Mucosa of descending colon (tissue), 3 donors: ENCODE measurements at places on chromosomes 5 and 9.

DNA sequence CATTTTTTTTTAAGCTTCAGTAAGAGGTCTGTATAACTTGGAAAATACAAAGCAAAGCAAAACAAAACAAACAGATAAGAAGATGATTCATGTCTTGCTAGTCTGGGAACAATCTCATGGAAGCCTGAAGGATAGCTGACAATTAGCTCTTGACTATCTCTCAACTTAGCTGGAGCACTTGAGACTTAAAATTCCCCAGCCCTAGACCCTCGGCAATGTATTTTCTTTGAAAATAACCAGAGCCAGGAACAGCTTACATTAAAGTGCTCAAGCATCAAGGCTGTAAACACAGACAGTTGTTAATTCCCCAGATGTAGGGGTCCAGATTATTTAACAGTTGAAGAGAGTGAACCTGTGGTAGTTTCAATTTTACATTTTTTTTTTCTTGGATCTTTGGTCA lies 82.9 kb downstream of the TMEM252 start:
- no peak for DNase-seq

- DNase-seq, result no peak
These were observed 33.7 kb downstream of the HAVCR1 start for GRCh38 chr5:157025093-157025698.

- DNase-seq, result no peak
These were observed 223.3 kb downstream of the EBF1 start for GRCh38 chr5:158876263-158876942.

- DNase-seq, result no peak
These were observed 108.2 kb upstream of the MPDZ start for GRCh38 chr9:13387734-13388067.

DNA sequence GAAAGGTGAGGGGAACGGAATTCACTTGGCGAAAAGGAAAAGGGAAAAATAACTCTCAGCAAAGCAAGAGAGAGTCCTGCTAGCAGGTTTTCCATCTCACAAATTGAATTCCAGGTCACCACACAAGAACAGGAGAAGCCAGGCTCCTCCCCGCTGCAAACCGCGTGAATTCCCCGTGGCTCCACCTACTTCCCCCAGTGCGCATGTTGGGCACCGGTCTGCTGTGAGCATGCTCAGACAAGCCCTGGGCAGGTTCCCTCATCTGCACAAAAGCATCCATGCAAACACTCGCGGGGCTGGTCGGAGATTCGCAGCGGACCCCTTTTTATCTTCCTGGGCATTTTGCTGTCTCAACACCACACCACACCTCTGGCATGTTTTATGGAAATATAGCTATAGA lies 58.5 kb upstream of the S1PR3 start:
- DNase-seq, result no peak

GRCh38 chr5:43007246-43007910 lies 32.7 kb downstream of the ANXA2R start:
- DNase-seq, result peak; percentile 90

DNA sequence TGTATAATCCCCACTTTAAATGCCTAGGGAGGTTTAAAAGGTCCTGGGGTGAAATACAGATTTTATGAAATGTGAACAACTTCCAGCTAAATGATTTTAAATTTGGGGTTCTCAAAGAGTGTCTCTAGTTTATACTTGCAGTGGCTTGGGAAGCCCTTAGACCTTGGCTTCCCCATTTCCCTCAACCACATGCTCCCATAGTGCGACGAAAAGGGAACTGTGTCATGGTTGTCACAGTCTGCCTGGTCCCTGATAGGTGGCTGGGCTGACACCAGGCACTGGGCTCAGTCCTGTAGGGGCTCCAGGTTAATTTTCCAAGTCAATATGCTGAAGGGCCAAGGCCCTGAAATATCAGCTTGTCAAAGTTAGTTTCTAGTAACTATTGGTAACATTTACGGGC lies 10.4 kb upstream of the CXCL14 start:
- DNase-seq, result no peak

DNA sequence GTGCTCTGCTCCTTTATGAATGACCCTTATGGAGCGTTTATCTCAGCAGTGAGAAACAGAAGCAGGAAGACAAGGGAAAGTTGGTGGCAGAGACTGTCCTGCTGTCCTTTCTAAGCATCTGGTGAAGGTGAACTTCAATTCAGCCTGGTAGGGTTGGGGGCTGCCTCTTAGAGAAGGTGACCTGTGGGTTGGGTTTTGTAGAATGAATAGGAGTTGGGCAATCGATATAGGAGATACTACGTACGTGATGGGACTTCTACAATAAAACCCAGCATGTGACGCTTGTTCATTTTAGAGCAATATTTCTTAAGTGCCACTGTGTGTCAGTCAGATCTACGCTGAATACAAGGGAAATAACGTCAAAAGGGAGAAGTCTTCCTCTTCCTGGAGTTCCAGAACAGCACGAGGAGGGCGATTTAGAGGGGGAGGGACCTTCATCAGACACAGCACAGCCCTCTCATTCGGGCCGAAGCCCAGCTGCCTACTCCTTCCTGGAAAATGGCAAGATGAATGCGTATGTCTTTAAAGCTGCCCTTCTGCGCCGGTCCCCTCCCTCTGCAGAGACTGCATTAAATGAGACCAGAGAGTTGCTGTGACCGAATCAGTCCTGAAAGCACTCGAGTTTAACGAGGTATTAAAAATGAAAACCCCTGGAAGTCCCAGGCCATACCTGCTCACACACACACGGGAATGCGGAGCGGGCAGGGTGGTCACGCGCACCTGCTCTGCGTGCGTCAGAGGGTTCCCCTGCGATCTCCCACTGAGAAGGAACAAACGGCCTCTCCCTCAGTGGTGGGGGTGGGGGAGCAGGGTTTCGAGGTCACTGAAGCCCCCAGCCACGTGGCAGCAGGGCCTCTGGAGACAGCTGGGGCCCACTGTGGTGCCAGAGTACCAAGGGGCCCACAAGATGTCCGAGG lies 85.3 kb upstream of the SARDH start:
- no peak for DNase-seq

DNA sequence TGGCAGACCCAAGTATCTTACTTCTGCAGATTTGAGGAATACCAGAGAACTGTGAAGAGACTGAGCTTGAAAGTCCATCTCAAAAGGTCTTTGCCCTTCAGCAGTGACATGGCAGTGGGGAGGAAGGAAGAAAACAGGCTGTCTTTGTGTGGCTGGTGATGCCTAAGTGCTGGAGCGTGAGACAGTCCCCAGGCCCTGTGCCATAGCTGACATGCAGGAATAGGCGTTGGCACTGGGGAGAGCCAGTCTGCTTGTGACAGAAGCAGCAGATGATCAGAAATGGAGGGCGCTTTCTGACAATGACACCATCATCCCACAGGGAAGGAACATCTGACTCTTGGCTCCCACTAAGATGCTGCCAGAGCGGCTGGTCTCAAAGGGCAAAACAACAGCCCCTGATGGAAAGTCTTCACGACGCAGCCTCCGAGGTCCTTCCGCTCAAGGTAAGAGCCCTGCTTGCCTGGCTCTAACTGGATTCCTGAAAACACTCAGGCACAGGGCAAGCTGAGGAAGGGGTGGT lies 15.5 kb upstream of the GLRX start:
- DNase-seq, result no peak

- DNase-seq, result peak; percentile 54
These were observed 872 bp downstream of the TXNDC15 start for GRCh38 chr5:134874831-134875655.

DNA sequence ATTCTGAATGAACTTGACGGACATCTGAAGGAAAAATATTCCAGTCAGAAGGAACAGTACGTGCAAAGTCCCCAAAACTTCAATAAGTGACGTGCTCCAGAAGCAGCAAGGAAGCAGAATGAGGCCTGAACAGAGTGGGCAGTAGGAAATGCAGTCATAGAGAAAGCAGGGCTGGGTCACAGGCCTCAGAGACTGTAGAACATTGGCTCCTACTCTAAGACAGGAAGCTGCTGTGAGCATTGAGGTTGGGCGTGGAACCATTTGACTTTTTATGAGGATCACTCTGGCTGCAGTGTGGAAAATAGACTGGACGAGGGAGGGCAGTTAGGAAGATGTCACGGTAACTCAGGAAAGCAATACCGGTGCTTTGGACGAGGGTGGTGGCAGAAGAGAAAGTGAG lies 64.0 kb downstream of the DOCK8 start:
- DNase-seq, result no peak

GRCh38 chr5:150242251-150242894 lies 47.2 kb downstream of the CAMK2A start:
- DNase-seq, result no peak

- DNase-seq, result no peak
These were observed 128.8 kb upstream of the FBXL7 start for GRCh38 chr5:15371184-15371583.

DNA sequence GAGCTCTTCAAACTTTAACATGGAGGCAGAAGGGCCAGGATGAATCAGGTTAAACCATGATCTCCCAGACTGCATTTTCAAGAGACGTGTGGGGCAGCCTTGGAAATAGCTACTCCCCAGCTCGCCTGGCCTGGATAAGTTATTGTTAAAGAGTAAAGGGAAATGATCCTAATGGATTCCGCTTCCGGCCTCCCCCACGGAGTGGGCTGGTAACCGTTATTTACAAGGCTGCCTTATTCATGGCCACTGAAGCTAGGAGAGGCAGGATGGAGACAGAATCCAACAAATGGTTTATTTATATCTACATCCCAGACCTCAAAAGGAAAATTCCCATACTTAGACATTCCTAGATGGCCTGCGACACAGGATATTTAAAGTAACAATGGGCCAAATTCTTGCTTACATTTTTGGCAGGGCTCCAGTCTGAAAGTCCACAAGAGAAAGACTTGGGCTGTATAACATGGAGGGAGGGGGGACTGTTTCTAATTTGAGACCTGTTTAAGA lies 27.9 kb downstream of the SPRY4 start:
- no peak for DNase-seq

GRCh38 chr5:126794157-126794828 lies 17.4 kb downstream of the LMNB1 start:
- no peak for DNase-seq

- no peak for DNase-seq
These were observed 266.0 kb upstream of the PTGER4 start for GRCh38 chr5:40413743-40414142.

GRCh38 chr5:56247592-56247991 lies 14.5 kb upstream of the ANKRD55 start:
- no peak for DNase-seq

GRCh38 chr9:99509065-99509745 lies 287.1 kb downstream of the SEC61B start:
- DNase-seq, result no peak

- no peak for DNase-seq
These were observed 7.6 kb upstream of the ZNF618 start for GRCh38 chr9:113868501-113868900.

DNA sequence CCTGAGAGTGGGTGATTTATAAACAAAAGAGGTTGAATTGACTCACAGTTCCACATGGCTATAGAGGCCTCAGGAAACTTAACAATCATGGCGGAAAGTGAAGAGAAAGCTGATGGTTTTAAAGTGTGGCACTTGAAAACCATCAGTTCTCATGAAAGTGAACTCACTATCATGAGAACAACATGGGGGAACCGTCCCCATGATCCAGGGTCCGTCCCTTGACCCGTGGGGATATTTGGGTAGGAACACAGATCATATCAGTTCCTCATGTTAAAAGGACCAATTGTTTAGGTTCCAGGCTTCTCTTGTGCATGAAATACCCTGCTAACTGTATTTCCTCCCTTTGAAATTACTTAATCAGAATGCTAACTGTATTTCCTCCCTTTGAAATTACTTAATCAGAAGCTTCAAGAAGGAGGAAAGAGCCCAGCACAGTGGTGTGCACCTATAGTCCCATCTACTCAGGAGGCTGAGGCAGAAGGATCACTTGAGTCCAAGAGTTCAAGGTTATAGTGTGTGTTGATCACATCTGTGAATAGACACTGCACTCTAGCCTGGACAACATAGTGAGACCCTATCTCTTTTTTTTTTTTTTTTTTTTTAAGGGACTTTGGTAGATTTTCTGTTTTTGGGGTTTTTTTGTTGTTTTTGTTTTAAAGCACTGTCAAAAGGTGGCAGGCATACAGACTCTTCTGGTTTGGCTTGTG lies 24.8 kb downstream of the TTC1 start:
- DNase-seq, result no peak

- DNase-seq, result no peak
These were observed 3.6 kb upstream of the CCNJL start for GRCh38 chr5:160315968-160316367.

- no peak for DNase-seq
These were observed 461.9 kb upstream of the PAPPA start for GRCh38 chr9:115691693-115692092.

GRCh38 chr5:152465140-152465539 lies 60.1 kb upstream of the NMUR2 start:
- DNase-seq, result no peak

DNA sequence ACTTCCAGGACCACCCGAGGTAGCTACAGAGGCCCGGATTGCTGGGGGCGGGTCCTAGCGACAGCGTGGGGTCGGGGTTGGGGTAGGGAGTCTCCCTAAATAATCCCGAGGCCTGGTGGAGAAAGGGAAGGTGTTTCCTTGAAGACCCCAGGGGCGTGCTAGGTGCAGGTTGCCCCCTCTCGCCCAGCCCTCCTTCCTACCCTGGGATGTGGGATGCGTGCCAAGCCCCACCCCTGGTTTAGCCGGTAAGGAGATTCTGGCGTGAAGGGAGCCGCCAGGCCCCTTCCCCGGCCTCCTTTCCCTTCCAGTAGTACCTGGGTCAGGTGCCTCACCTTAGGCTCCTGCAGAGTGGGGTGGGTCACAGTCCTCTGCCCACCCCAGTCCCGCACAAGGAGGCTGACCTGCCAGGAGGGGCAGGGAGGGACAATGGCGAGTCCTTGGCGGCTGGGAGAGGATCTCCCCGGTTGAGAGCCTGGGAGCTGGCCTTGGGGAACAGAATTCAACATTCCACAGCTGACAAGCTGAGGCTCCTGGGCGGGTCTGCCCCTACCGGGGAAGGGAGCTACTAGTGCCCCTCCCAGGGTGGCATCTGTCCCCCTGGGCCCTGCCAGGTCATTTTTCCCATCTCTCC lies 674 bp downstream of the TSPAN17 start:
- DNase-seq, result peak; percentile 82

- no peak for DNase-seq
These were observed 663.8 kb upstream of the CDH9 start for GRCh38 chr5:27701931-27702903.
